Activated CD4-positive, alpha-beta T cell treated with anti-CD3 and anti-CD28 coated beads, Interleukin-2, amount 10 ng/mL, durations not matched to agents 24 days and 14 days (primary cell): ENCODE measurements at places on chromosomes 1 and 21.

GRCh38 chr1:30915491-30916230 is 7.1 kb upstream of the SDC3 start:
- DNase-seq: no peak

DNA sequence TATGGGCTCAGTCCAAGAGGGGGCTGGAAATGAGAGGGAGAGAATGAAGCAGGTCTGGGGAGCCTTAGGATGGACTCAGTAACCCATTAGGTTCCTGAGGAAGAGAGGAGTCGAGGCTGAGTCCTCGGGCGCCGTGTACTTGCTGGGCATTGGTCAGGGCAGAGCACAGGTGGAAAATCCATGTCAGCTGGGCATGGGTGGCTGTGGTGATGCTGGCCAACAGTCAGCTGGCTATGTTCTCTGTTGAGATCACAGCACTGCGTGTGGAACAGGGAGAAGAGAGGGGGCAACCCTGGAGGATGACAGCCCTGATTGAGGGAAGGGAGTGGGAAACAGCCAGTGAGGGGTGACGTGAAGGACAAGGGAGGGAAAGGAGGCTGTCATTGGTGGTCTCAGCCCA is 43.1 kb upstream of the CLSTN1 start:
- DNase-seq: no peak

- no peak for DNase-seq
These were observed 267.4 kb downstream of the CAMTA1 start for GRCh38 chr1:7052701-7053100.

- DNase-seq: no peak
These were observed 3.7 kb upstream of the C8A start for GRCh38 chr1:56850922-56851321.

GRCh38 chr1:160168609-160169369 is 17.4 kb downstream of the ATP1A4 start:
- DNase-seq: no peak

GRCh38 chr1:233485385-233485784 is 128.5 kb upstream of the KCNK1 start:
- no peak for DNase-seq

GRCh38 chr1:32390904-32391870 is 3.1 kb downstream of the BSDC1 start:
- no peak for DNase-seq

GRCh38 chr1:63935143-63935542 is 161.3 kb downstream of the ROR1 start:
- DNase-seq: no peak

GRCh38 chr21:39968010-39968409 is 100.8 kb downstream of the PCP4 start:
- no peak for DNase-seq

DNA sequence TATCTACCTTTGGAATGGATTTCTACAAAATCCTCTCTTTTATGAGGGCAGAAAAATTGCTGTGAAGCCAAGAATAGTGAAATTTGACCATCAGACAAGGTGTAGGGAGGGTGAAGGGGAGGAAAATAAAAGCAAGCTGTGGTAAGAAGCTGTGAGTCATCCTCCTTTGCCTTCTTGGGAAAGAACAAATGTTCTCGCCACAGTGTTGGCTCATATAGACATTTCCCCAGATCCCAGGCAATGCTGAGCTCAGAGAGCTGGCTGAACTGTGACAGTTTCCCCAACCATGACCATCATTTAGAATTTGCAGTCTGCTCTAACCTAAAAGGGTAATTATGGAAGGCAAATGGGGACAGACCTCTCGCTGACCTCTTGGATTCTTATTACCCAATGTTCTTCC is 235.4 kb downstream of the PBX1 start:
- DNase-seq: no peak

DNA sequence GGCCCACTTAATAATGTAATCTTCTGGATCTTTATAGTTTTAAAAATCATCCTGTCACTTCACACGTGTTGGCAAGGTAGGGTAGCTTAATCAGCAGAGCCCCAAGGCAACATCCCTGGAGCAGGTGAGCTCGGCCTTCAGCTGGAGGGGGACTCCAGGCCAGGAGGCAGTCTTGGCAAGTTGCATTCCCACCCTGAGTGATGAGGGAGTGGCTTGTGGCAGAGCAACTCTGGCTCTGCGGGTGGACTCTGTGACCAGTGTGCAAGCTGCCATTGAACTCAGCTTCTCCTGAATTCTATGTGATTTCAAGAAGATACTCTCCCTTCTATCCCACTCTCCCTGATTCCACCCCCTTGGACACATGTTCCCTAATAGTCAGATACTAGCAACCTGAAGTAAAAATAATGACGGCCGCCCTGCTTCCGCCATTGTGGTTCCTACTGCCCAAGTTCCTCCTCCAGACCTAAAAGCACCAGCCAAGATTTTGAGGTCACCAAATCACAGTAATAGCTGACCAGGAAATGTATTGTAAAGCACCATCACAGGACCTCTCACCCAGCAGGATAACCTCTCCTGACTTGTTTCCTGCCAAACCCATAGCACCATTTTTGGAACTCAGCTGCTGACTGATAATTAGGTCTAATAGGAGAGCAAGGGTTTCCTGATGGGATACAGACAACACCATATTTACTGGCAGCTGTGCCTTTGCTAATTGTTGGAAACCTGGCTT is 11.5 kb upstream of the LYST start:
- DNase-seq: peak; percentile 58

- DNase-seq: peak; percentile 80
These were observed 15.9 kb downstream of the SLC27A3 start for GRCh38 chr1:153790966-153791647.

DNA sequence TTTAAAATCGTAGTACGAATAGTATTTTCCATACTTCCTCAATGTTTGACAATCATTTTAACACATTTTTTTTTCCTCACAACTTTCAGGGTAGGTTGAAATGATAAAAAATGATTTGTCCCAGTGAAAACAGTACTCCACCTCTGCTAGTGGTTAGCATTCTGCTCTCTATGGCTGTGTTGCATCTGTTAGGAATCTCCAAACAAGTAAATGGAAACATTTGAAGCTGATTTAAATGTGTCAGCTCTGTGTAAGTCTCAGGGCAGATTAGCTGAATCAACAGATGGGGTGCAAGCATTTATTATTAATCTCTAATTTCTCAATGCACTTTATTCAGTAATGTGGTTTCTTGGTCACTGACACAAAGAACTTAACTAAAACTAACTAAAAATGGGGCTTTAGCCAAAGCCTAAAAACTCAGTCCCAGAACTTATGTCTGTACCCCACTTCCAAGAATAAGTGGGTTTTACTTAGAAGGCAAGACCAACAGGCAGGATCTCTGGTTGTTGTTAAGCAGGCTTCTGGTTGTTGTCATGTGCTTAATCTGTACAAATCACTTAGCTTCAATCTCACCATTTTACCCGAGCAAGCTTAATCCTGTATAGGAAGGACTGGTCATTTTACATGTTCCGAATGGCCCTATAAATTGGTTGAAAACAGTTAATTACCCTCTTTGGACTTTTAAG is 67.8 kb downstream of the PRRX1 start:
- no peak for DNase-seq

- DNase-seq: no peak
These were observed 20.8 kb downstream of the ACADM start for GRCh38 chr1:75745276-75745675.

DNA sequence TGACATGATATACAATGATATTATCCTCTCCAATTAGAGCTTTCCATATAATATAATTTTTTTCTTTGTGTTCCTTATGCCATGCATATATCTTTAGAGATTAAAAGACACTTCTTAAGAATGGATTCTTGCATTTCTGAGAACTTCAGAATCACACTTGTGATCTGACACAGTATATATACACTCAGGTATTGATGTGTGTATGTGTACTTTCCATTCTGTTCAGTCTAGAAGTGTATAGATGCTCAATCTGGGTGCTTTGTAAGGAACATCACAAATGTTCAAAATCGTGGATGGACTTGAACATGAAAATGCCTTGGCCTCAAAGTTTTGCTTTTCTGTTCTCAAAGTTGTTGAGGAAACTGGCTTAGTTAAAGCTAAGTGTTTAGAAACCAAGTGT is 102.7 kb downstream of the FGGY start:
- DNase-seq: no peak

DNA sequence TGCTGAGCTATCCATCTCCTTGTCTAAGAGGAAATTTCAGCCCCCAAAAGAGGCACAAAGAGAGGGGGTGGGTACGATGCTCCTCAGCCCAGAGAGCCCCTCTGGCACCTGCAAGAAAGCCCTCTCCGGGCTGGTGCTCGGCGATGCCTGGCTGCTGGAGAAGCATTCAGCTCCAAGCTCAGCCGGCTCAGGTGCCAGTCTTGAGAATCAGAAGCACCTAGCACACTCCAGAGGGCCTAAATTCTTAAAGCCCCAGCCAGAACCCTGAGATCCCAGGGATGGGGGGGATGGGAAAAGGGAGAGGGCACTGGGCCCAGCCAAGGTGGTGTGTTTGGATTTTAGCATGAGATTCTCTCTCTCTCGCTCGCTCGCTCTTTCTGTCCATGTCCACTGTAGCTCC is 2.9 kb downstream of the GRIK3 start:
- DNase-seq: no peak

GRCh38 chr21:45892156-45892915 is 89.2 kb upstream of the COL6A1 start:
- peak; percentile 73 for DNase-seq

GRCh38 chr1:67052741-67053534 is 1.0 kb downstream of the SLC35D1 start:
- peak; percentile 65 for DNase-seq

GRCh38 chr1:151963288-151963687 is 30.4 kb downstream of the S100A10 start:
- no peak for DNase-seq

- no peak for DNase-seq
These were observed 29.7 kb upstream of the TNFRSF1B start for GRCh38 chr1:12136916-12137610.

DNA sequence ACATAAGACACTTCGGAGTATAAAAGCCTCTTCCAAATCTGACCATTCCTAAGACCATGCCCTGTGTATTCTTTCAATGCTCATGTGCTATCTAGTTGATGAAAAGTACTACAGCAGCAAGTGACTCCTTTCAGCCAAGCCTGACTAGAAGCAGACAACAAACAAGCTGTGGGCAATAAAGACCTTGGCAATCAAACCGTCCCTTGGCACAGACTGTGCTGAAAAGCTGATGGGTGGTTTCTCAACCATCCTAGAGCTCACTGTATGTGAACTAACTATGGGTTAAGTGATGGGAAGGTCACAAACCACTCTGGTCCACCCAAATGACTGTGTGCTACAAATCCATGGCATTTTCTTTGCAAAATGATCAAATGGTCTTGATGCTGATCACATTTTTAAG is 94.0 kb downstream of the KIAA0319L start:
- DNase-seq: no peak

- no peak for DNase-seq
These were observed 23.1 kb downstream of the SNAP47 start for GRCh38 chr1:227758366-227758765.

DNA sequence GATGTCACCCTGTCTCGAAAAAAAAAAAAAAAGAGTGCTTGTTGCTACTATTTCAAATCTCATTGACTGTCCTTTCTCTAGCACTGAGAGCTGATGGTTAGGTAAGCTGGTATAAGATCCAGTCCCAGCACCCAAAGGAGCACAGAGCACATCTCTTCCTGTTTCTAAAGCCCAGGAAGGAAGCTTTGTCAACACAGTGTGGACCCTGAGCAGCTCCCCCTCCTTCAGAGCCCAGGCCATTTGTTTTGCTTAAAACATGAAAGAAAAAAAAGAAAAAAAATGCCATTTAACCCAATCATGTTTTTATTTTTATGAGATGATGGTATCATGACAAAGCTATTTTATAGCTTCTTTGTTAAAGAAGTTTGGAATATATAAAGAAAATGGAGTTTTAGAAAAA is 184.1 kb upstream of the DUSP10 start:
- DNase-seq: no peak

GRCh38 chr21:44286716-44287632 is 1.3 kb downstream of the AIRE start:
- no peak for DNase-seq

DNA sequence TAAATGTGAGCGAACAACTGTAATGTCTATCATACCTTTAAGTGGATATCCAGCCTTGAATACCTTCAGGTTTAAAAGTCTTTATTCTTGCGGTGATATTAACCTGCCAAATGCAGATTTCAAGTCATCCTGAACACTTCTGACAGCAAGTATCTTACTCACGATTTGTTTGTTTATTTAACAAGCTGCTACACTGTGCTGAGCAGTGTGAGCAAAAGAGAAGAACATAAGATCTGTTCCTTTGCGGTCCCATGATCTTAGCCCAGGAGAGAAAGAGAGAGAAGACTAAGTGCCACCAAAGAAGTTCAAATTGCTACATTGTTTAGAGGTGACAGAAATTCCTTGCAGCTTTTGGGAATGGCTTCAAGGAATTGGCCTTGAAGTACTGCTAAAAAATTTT is 9.5 kb upstream of the IL24 start:
- DNase-seq: no peak

DNA sequence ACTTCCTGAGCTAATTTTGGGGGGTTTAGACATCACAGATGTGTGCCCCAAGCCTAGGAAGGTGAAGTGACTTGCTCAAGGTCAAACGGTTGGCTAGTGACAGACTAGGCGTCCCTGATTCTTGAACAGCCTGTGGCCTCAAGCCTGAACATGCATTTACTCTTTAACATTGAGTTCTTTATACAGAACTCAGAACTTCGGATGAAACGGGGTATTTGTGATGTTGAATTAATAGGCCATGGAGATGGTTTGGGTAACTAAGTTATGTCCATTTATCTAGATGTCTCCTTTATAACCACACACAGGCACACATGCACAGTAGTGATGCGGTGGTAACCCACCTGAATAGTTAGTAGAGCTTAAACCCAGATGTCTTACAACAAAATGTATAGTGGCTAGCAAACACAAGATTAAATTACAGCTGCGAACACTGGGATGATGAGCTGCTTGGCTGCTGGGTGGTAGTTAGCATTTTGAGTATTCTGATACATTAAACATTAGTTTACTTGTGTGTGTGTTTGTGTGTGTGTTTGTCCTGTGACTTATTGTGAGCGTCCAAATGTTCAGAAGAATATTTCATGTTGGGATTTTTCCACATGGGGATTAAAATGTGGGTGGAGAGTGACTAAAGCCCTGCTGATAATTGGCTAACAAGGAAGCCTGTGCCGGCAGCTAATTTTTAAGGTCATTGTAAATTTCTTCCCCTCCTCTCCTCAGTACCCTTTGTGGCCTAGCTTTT is 2.3 kb downstream of the ATP1A1 start:
- DNase-seq: peak; percentile 69

GRCh38 chr1:233246965-233247364 is 48.6 kb downstream of the PCNX2 start:
- no peak for DNase-seq
